H9 (cell line): ENCODE measurements at places on chromosomes 1 and 21. TPM values are rescaled to one million over a fixed set of nuclear protein-coding genes. Genes with fewer than 3 reads are reported as not detected.
A peak's percentile ranks its signal among the peaks of the same experiment; 100 is the strongest.

The RPTN gene
- total RNA-seq = not detected in 2 replicates

GRCh38 chr1:205750138-205751035, at the start of gene NUCKS1:
Gene NUCKS1 (minus strand): TSS chr1:205750182. CDS start chr1:205749973, 209 bp downstream.
- peak; percentile 99 for DNase-seq

DNA sequence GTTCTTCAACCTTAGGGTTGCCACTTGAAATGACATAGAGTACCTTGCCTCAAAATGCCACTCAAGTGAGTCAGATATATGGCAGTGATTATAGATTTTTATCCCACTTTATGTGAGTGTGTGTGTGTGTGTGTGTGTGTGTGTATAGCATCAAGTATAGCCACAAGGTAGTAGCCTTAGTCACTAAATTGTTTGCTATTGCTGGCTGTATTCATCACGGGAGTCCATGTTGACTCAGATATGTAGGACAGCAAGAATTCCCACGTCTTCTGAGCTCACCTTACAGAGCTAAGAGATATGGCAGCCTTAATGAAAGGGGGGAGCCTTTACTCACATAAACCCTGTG, 9.3 kb downstream of the ETS2 start:
- DNase-seq = no peak

DNA sequence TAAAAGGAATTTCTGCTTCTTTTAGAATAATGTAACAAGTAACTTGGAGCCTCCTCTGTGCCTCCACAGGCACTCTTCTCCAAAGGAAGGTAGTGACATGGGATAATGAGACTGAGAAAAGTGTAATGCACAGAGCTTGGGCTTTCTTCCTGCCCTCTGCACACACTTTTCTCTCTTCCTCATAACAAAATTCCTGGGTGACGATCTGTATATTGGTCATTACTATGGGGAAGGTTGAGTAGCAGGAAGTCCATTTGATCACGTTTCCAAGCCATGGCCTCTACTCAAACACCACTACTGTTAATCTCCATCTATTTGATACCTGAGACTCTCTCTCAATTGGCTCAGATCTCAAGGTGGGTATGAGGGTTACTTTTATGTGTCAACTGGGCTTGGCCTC, 113.9 kb downstream of the GRIK1 start:
- DNase-seq = no peak

The LRRC71 gene
- total RNA-seq = not detected in 2 replicates

- DNase-seq = no peak
Measured at GRCh38 chr1:24195874-24196273, 8.8 kb upstream of the IFNLR1 start.
